ENCODE measurements at places on chromosomes 1 and 21.

DNA sequence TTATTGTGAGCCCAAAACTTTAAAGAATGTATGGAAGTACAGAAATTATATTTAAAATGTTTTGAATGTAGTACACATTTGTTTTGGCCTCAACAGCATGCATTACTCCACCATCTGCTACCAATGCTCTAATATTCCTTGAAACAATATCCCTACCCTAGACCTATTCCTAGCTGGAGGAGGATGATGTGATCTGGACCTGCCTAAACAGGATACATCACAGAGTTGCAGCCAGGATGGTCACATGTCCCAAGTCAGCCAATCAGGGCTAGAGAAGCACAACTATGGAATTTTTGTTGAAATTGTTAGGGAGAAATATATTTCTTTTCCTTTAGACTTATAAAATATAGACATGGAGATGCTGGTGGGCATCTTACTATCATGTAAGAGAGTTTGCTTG lies 623.3 kb upstream of the NR5A2 start:
- DNase-seq = no peak

GRCh38 chr1:83060651-83061390 lies 938.1 kb downstream of the TTLL7 start:
- DNase-seq = no peak

DNA sequence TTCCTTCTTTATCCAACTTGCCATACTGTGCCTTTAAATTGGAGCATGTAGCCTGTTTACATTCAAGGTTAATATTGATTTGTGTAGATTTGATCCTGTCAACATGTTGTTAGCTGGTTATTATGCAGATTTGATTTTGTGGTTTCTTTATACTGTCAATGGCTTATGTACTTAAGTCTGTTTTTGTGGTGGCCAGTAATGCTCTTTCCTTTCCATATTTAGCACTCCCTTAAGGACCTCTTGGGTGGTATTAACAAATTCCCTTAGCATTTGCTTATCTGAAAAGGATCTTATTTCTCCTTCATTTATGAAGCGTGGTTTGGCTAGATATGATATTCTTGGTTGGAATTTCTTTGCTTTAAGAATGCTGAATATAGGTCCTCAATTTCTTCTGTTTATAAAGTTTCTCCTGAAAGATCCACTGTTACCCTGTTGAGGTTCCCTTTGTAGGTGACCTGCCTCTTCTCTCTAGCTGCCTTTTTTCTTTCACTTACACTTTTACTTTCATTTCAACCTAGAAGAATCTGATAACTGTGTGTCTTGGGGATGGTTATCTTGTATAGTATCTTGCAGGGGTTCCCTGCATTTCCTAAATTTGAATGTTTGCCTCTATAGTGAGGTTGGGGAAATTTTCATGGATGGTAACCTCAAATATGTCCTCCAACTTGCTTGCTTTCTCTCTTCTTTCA lies 86.9 kb upstream of the NEGR1 start:
- no peak for DNase-seq

- DNase-seq = no peak
These were observed 268.5 kb downstream of the KCNJ6 start for GRCh38 chr21:37647781-37648180.

GRCh38 chr1:47951026-47951425 lies 46.2 kb downstream of the TRABD2B start:
- DNase-seq = no peak

GRCh38 chr1:60088620-60089155 lies 15.1 kb upstream of the C1orf87 start:
- no peak for DNase-seq

DNA sequence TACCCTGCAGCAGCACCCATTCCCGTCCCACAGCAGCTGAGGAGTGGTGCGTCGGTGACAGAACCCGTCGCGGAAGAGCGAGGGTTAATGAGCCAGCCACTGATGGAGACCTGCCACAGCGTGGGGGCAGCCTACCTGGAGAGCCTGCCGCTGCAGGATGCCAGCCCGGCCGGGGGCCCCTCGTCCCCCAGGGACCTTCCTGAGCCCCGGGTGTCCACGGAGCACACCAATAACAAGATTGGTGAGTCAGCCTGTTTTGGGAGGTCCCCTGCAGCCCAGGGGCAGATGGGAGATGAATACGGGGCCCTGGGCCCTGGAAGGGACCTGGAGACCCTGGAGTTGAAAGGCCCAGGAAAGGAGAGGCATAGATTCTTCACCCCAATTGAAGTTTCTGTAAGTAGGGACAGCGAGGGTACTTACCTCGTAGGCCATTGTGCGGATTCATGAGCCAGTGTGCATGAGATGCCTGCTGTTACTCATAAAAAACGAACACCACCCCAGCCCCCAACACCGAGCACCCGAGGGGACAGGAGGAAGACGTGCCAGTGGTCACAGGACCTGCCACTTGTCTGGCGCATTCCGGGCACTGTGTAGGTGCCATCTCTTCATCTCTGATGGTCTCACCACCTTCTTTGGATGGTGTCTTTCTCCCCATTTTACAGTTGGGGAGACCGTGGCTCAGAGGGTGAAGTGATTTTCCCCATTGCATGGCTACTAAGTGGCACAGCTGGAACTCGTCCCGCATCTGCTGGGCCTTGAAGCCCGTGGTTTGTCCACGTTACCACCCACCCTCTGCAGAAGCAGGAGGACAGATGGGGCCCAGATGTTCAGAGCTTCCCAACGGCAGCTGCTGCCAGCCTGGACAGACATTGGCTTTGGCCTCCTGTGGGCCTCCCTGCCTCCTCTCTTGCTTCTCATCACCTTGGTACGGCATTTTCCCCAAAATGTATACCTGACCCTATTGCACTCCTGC lies 28.3 kb upstream of the TNFRSF1B start:
- no peak for DNase-seq

DNA sequence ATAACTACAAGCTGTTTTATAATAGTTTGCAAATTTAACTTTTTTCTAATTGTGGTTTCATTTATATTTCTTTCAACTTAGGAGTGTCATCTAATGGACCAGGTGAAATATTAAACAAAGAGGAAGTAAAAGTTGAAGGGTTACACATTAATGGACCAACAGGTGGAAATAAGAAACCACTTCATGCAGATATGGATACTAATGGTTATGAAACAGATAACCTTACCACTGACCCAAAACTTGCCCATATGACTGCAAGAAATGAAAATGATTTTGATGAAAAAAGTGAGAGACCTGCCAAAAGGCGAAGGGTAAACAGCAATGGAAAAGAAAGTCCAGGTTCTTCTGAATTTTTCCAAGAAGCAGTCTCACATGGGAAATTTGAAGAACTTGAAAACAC lies 59.7 kb downstream of the MIER1 start:
- no peak for DNase-seq

DNA sequence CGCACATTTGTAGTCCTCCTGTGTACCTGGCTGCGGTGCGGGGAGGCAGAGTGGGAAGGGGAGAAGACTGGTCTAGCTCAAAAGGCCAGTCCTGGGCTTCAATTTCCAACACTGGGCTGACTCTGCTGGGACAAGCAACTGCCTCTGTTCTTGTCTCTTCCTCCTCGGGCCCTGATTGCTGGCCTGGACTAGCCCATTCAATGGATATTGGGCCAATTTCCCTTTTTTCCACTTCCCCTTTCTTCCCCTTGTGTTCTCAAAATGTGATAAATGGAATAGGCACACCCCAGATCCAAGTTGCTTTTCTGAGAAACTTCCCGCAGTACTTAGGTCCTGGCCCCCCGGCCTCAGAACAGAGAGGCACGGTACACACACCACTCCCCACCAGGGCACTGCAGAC lies 48.2 kb downstream of the SPSB1 start:
- no peak for DNase-seq

GRCh38 chr1:154408174-154408777 lies 3.1 kb downstream of the IL6R start:
- no peak for DNase-seq

DNA sequence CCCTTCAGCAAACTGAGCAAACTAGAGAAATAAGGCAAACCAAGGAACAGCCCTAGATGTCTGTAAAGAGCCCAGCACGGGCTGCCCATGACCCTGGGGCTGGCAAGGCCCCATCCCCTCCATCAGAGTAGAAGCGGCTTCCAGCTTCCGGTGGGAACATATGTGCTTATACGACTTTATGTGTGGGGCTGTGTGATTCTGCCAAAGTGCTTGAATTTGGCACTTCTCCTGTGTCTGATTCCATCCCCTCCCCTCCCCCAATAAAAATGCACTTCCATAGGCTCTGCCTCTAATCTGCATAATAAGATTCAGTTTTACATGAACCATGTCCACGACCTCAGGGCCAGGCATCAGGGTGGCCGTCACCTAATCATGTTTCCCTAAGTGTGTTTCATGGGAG lies 236.6 kb downstream of the DSCAM start:
- no peak for DNase-seq

DNA sequence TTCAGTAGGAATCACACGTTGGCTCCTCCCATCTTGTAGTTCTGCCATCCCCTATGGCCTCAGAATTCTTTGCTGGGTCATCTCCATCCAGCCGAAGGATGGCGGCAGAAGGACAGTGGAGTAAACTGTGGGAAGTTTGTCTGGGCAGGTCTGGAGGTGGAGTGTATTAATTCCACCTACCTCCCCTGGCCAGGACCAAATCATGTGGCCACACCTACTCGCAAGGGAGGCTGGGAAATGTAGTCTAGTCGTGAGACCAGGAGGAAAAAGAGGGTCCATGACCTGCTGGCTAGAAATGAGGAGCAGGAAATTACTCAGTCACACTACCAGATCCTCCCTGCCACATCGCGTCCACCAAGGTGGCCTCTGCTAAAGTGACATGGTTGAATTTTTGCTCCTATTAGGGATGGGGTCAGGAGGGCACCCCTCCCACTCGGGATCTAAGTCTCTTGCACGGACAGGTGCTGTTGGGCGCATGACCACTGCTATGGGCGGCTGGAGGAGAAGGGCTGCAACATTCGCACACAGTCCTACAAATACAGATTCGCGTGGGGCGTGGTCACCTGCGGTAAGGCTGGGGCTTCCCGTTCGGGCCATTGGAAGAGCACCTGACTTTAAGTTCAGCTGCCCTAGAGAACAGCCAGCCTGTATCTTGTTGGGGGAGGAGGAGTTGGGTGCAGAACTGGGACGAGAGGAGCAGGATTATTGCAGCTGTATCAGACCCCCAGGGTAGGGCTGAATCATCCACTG lies 19.5 kb downstream of the PLA2G5 start:
- DNase-seq = no peak

DNA sequence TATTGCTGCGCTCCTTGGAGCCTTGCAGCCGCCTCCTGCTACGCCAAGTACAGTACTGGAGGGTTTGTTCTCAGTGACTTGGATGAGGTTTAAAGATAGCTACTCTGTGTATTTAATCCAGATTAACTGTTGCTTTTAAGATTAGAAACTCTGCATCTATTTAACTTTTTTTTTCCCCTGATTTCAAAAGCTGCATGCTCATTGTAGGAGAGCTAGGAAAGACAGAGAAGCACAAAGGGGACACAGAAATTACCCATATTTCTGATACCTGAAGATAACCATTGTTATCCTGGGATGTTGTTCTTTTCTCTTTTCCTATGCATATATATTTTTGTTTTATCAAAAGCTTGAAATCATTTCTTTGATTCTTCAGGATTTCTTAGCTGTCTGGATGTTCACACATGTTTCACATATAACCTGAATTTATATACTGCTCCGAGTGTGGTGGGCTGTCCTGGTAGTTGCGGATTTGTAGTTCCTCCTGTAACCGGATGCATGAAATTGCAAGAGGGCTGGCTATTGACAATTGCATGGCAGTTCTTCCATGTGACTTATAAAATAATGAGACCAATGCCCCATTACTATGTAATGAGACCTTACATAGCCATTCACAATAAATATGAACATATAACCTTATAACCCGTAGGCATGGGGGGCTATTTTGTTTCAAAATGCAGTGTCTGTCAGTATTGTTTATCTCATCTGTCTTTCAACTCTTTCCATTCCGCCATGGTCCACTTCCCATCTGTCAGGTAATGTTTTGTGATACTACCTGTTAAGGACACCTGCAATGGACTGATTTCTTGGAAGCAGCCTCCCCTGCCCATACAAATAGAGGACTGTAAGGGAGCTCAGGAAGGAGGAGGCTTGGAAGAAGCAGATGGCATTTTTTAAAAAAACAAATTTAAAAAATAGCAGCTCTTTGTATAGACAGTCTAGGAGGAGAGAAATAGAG lies 1.4 kb downstream of the RAVER2 start:
- no peak for DNase-seq

GRCh38 chr1:101108111-101108500 lies 82.5 kb upstream of the DPH5 start:
- no peak for DNase-seq

- DNase-seq = peak; percentile 62
These were observed 26.9 kb upstream of the LRRC3 start for GRCh38 chr21:44428281-44428960.

DNA sequence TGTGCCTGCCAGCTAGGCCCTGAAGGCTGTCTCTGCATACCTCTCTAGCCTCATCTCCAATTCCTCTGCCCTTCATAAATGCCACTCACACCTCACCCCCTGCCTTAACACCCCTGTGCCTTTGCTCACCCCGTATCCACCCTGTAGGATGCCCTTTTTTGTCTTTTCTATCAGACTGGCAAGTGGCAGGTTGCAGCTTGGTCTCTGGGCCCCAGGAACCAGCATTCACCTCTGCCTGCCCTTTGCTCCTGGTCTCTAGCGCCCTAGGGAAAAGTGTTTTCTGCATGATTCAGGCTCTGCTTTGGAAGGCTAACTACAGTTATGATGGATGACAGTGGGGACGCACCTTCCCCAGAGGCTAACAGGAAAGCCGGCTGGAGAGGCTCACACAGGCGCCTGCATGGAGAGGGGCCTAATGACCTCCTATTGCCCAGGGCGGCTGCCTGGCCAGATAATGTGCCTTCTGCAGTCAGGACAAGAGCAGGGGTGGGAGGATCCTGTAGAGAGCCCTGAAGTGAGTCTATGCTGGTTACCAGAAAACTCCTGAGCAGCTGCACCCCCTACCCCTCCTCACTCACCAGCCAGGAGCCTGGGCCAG lies 11.2 kb downstream of the KANK4 start:
- DNase-seq = no peak

DNA sequence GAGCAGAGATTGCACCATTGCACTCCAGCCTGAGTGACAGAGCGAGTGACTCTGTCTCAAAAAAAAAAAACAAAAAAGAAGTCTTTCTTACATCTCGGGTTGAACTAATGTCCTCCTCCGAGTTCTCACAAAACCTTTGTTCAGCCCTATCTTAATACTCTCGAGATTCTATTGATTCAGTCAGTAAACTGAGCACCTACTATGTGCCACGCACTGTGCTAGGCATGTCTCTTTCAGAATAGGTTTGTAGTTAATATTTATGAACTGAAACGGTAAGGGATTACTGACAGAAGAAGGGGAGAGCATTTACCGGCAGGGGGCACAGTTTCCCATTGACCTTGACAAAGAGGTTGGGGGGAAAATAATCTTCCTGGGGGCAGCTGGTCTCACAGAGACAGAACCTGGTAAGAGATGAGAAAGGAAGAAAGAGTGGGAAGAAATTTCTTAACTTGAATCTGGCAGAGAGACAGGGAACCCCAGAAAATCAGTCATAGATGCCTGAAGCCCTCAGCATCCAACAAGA lies 3.4 kb downstream of the PIAS3 start:
- no peak for DNase-seq
